ENCODE measurements at places on chromosomes 12 and 14.
A peak's percentile ranks its signal among the peaks of the same experiment; 100 is the strongest.

DNA sequence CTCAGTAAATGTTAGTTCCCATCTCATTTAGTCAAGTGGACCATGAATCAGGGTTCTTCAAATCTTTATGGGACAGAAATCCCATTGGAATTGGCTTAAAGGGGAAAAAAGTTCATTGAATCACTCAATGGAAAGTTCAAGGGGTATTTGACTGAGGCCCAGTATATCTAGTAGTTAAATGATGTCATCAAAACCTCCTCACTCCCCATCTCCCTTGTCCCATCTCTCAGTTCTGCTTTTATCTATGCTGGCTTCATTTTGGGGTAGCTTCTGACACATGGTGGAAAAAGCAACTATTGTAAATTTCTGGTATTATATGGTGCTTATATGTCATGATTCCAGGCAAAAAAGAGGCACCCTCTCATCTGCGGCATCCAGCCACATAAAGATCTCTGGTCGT lies 51.9 kb downstream of the DAAM1 start:
- DNase-seq, result no peak

GRCh38 chr14:64147126-64147790 lies 146.9 kb downstream of the ESR2 start:
- no peak for DNase-seq

- no peak for DNase-seq
Observed at GRCh38 chr12:46839232-46839631, 13.4 kb upstream of the SLC38A4 start.

GRCh38 chr12:1115484-1116231 lies 124.6 kb downstream of the ERC1 start:
- no peak for DNase-seq

GRCh38 chr14:76314521-76315034 lies 61.4 kb upstream of the ESRRB start:
- DNase-seq, result no peak

- DNase-seq, result peak; percentile 39
Observed at GRCh38 chr14:100715332-100715731, 11.4 kb upstream of the DLK1 start.
